ENCODE measurements at places on chromosomes 2 and 18. TPM values are rescaled to one million over a fixed set of nuclear protein-coding genes. Genes with fewer than 3 reads are reported as not detected.
A peak's percentile ranks its signal among the peaks of the same experiment; 100 is the strongest.

GRCh38 chr2:42960002-42960841 lies 167.8 kb upstream of the HAAO start:
- DNase-seq = no peak

- DNase-seq = no peak
Measured at GRCh38 chr2:44200011-44200410, 31.3 kb downstream of the PPM1B start.

DNA sequence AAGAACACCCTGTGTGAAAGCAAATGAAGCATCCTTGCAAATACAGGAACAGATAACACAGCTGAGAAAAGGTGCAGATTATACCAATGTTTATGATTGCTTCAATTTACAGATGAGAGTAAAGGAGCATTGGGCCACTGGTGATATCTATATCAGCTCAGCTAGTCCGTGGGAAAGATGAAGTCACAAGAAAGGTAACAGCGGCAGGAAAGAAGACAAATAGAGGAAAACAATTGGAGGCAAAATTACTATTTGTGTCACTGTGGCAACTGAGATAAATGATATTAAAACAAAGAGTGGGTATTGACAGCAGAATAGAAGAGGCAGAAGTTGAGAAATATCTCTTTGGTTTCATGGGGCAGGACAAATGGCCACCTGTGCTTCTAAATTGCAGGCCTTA lies 121.2 kb upstream of the CAVIN2 start:
- DNase-seq = no peak

DNA sequence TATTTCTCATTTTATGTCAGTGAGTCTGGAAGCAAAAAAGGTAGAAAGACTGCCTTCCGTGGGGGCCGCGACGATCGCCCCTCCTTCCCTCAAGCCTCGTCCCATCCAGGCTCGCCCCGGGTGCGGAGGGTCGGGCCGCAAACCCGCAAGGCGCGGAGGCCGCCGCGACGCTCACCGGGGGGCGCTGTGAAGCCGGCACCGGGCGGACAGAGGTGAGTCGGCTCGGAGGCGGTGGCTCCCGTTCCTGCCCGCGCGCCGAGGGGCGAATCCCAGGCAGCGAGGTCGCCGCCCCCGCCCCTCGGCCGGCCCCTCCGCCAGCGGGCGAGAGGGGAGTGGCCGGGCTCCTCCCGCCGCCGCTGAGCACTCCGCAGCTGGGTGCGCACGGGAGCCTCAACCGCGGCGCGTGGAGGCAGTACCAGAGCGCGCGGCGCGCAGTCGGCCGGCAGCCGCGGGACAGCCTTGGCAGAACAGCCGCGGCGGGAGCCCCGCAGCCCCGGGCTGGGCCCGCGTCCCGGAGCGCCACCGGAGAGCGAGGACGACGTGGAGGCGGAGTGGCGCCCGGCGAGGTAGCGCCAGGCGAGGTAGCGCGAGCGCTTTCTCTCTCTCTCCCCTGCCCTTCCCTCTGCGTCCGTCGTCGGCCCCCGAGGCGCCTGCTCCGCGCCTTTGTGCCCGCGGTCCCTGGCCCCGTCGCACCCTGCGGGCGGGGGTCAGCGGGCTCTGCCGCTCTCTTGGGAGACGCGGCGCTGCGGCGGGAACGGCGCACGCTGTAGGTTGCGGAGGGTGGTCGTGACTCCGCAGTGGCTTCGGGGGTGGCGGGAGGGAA lies at the start of gene MYO1B:
TSS of gene MYO1B (plus strand) at position 359 of the 823 bp plus-strand sequence. CDS start 31,492 bp downstream, outside the sequence.
- peak; percentile 86 for DNase-seq

GRCh38 chr18:73990258-73990657 lies 157.4 kb downstream of the FBXO15 start:
- no peak for DNase-seq

The ANKRD53 gene
- total RNA-seq = 0.61 TPM

DNA sequence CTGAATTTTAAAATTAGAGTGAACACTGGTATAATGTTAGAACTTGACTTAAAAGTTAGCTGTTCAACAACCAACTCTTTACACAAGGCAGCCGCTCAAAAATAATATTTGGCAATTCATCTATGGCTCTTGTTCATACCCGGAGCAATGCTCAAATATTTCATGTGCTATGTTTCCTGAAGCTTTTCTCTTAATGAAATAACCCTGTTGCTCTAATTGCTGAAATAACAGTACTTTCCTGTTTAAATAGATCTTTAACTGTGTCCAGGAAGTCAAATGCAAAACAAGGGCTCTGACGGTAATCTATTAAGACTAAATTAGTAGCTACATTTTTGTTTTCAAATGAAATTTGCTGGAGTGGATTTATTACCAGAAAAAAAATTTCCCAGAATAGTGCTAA lies 33.7 kb downstream of the RFTN2 start:
- no peak for DNase-seq

- DNase-seq = no peak
Measured at GRCh38 chr2:237143676-237144440, 58.2 kb downstream of the COPS8 start.

GRCh38 chr2:43414586-43415135 lies 181.2 kb downstream of the THADA start:
- no peak for DNase-seq

The CLEC4F gene
- total RNA-seq = 0.11 TPM

The RUFY4 gene
- 0.76 TPM for total RNA-seq
